NCI-H510A treated with DMSO at 0.1 percent for 48 hours (cell line): ENCODE measurements at places on chromosomes 5 and 9.

DNA sequence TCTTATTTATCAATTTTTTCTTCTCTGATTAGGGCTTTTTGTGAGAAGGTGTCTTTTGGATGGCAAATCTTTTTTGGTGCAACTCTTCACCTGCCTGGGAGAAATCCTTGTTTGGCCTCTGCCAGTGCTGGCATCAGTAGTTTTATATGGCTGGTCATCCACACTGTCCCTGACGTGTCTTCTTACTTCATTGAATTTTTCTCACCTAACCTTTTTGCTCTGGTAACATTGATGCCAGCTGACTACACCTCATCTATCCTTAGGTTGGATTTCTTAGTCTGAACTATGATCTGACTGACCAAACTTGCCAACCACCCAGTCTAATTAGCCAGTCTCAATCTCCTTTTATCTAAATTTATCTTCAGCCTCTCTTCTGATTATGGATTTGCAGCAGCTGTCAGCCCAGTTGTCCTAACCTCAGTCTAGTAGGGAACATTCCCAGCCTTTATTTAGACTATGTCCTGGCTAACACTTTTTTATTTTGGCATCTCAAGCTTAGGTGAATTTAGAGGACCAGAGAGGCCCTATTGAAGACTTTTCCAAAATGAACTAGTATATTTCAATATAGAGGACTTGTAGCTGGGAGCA, 10.6 kb upstream of the TMEM38B start:
- DNase-seq = no peak

DNA sequence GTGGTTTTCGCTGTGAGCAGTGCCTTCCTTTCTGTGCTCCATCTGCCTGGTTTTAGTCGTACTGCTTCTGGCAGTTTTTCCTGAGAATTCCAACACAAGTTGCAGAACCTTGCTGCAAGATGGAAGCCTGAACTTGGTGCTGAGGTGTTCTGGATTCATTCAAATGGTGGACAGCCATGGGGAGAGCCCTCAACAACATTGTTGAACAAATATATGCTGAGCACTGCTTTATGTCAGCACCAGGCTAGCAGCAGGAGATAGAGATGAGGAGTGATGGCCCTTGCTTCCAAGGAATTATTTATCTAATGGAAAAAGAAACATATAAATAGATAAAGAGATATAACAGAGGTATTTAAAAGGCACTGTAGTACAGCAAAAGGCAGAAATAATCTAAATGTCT, 7.3 kb upstream of the RPS6 start:
- no peak for DNase-seq

DNA sequence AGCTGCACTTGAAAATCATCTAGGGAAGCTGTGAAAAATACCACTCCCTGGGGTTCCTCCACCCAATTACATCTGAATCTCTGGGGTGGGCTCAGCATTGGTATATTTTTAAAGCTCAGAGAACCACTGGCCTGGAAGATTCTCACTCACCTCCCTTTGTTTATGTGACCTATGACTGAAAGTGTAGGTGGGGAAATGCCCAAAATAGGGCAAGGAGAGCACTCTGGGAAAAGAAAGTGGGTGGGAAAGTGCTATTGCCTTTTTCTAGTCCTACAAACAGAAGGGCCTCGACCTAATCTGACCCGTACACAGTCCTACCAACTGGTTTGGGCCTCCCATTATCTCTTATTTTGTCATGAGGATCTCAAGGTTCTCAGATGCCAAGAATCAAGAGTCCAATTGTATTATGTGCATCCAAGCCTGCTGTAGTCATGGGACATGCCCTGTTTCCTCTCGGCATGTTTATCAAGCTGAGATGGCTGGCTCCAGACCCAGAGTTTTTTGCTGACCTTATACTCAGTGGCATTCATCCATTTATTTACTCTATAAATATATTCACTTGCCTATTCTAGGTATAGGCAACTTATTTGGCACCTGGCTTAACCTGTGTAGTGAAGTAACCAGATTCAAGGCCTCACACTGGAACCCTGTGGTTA, 483.7 kb downstream of the ENC1 start:
- no peak for DNase-seq

DNA sequence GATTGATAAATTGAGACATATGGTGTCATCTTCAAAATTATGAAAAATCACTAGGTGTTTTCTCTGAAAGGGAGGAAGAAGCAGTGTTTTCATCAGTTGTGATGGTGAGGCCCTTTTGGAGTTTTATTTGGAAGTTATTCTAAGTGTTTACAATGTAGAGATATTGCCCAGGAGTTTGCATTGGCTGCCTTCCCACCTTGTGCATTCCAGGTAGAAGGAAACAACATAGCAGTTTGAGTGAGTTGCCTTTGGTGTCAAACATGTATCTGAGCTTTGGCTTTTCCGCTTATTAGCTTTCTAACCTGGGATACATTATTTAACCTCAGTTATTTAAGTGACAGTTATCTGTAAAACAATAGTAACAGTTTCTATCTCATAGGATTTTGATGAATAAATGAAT, 122.5 kb downstream of the SCAMP1 start:
- DNase-seq = no peak

- no peak for DNase-seq
Observed at GRCh38 chr5:40831346-40832210, 3.4 kb downstream of the RPL37 start.

DNA sequence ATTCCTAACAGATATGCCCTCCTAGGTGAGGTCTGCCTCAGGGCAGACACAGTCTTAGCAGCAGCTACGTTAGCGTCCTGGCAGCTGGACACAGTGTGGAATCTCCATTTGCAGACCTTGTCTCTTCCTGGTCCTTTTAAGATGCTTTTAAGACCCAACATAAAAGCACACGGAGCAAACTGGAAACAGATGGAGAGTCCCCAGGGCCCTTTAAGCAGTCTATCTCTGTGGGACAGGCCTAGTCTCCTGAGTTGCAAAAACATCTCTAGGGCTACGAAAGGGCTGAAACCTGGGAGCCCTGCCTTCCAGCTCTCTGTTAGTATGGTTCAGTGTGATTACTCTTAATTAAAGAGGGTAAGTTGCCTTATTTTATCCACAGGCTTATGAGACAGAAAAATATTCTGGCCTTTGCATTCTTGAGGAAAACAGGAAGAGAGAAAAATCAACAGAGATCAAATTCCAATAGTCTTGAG, 66.0 kb upstream of the GNA14 start:
- no peak for DNase-seq

GRCh38 chr9:137255448-137256114, 454 bp downstream of the NELFB start:
- peak; percentile 52 for DNase-seq

- DNase-seq = no peak
Observed at GRCh38 chr5:153699035-153699434, 208.6 kb downstream of the GRIA1 start.

GRCh38 chr9:130034570-130034969, 8.4 kb downstream of the FNBP1 start:
- no peak for DNase-seq

GRCh38 chr5:75651575-75652238, 40.5 kb downstream of the ANKDD1B start:
- DNase-seq = no peak

GRCh38 chr5:116145416-116145815, 60.6 kb downstream of the COMMD10 start:
- DNase-seq = no peak

GRCh38 chr9:2987679-2988078, 143.8 kb upstream of the PUM3 start:
- DNase-seq = no peak

- no peak for DNase-seq
Observed at GRCh38 chr9:134473141-134474054, 147.1 kb downstream of the RXRA start.

- no peak for DNase-seq
Observed at GRCh38 chr5:76606701-76607100, 16.5 kb downstream of the F2RL2 start.

DNA sequence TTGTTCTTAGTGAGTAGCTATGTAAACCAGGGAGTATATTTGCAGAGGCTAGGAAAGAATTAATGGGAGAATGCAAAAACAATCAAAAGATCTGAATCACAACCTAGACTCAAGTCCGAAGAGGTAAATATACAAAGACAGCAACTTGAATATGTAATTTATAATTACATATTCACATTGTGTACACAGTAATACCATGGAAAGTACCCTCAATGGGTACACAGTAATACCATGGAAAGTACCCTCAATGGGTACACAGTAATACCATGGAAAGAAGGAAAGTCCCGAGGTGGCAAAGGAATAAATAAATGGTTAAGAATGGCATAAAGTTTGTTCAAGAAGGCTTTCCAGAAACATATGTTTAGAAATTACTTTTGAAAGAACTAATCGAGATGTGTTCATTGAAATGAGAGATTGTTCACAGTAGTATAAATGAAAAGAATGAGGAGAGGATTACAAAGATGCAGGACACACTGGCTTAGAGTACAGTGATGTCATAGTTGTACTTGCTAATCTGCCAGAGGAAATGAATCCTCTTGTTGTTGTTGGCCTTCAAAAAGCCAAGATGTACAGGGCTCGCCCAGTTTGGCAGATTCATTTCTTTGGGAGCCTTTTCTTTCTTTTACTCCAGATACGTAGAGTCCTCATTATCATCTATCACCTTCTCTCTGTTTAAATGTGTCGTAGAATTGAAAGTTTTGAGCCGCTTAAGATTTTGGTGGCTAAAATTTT, 116.0 kb downstream of the UNC13B start:
- no peak for DNase-seq

GRCh38 chr5:146718609-146719008, 159.9 kb downstream of the PPP2R2B start:
- DNase-seq = no peak

DNA sequence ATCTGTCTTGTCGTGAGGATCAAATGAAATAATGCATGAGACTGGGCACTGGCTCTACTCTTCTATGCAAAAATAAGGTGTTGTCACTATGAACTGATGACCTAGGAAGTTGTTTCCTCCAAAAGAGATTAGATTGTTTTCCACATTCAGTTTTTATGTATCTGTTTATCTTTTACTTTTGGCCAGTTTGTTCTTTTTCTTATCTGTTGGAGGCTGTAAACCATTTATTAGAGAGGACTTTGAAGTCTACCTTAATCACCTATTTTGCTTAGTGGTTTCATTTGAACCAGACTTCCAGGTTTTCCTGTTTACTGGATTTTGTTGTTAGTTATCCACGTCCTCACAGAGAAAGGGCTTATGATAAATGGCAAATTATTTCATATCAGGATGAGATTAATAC, 21.5 kb upstream of the GDA start:
- DNase-seq = no peak

GRCh38 chr5:34923694-34924461, 5.5 kb upstream of the DNAJC21 start:
- DNase-seq = no peak

GRCh38 chr5:145980259-145980658, 43.9 kb downstream of the SH3RF2 start:
- DNase-seq = no peak

- no peak for DNase-seq
Observed at GRCh38 chr9:68505681-68506409, 34.8 kb downstream of the TMEM252 start.
